GM13977 (cell line): ENCODE measurements at places on chromosomes 16 and 17.
A peak's percentile ranks its signal among the peaks of the same experiment; 100 is the strongest.

DNA sequence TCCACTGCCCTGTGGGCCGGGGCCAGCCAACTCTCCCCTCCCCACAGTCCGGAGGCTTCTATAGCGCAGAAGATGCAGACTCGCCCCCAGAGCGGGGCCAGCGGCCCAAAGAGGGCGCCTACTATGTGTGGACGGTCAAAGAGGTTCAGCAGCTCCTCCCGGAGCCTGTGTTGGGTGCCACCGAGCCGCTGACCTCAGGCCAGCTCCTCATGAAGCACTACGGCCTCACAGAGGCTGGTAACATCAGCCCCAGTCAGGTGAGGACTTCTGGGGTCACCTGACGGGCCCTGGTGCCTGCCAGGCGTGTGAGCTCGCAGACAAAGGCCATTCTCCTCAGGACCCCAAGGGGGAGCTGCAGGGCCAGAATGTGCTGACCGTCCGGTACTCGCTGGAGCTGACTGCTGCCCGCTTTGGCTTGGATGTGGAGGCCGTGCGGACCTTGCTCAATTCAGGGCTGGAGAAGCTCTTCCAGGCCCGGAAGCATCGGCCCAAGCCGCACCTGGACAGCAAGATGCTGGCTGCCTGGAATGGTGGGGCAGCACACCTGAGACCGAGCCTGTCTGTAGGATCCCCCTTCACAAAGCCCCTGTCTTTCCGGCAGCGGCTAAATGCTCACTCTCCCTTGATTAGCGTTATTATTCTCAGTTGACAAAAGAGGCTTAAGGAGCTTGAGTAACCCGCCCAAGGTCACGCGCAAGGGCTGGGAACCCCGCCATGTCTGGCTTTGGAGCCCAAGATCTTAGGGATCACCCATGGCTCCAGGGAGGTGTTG lies 3.9 kb downstream of the SPATA20 start:
- DNase-seq, result no peak

- no peak for DNase-seq
Measured at GRCh38 chr17:80902197-80902962, 89.3 kb upstream of the CHMP6 start.

- DNase-seq, result no peak
Measured at GRCh38 chr17:81817758-81818147, 13.8 kb downstream of the GCGR start.

GRCh38 chr17:64382061-64382583 lies 8.5 kb downstream of the PECAM1 start:
- no peak for DNase-seq

DNA sequence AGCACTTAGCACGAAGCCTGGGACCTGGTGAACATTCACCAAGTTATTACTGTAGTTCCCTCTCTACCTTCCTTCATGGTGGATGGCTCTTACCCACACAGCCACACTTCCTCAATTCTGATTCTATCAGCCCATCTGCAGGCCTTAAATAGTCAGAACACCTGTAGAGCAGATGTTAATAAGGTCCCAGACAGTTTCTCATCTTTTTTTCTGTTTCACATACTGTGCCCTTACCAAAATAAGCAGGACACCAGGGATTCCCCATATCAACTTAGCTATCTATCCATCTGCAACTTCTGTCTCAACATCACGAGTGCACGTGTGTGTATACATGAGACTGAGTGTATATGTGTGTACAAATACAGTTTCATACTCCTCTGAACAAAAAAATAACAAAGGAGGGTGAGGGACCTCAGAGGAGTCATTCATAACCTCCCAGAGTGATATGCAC lies 2.8 kb downstream of the RECQL5 start:
- DNase-seq, result peak; percentile 57

GRCh38 chr16:73544826-73545225 lies 496.9 kb upstream of the ZFHX3 start:
- DNase-seq, result no peak

DNA sequence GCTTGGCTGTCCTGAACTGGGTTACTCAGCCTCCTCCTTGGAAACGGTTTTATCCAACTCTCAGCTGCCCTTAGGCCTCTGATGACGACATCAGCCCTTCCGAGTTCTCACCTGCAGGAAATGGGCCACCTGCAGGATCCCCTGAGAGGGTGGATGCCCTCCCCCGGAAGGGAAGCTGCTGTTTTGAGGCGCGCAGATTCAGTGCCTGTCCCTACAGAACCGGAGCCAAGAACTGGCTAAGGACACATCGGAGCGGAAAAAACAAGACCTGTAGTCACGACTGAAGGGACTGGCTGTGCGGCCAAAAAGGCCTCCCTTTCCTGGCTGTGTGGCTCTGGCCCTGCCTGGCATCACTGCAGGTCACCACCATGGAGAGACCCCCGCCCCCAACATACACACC lies 11.7 kb upstream of the C16orf95 start:
- DNase-seq, result no peak

GRCh38 chr16:68652659-68653058 lies 7.5 kb downstream of the CDH3 start:
- DNase-seq, result no peak

- peak; percentile 78 for DNase-seq
Measured at GRCh38 chr16:81623365-81624102, 155.6 kb upstream of the PLCG2 start.

DNA sequence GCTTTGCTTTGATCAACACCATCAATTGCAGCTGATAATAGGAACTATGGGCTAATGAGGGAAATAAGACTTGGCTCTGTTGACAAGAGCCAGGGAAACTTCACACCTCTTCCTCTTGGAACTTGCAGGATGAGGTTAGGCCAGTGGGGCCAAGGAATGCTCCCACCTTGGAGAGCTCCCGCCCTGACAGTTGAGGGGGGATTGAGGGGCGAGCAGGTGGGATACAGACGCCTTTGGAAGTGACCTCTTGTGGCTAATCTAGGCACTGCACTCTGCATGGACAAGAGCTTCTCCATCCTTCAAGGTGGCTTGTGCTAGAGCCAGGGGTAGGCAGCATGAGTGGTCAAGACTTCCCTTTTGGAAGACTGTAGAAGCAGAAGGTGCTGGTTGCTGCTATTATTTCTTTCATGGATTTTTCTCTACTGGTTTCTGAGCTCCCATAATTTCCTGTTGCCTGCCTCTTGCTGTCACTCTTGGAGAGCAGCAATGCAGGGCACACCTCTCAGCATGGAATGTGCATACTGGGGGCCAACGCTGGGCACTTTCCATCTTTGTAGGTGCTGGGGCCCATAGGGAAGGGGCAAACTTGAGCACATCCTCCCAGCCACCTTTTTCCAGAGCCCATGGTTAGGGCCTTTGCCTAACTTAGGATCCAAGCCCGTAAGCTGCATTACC lies 2.3 kb upstream of the PHF12 start:
- peak; percentile 60 for DNase-seq

- no peak for DNase-seq
Measured at GRCh38 chr16:75080205-75081029, 36.2 kb downstream of the LDHD start.

DNA sequence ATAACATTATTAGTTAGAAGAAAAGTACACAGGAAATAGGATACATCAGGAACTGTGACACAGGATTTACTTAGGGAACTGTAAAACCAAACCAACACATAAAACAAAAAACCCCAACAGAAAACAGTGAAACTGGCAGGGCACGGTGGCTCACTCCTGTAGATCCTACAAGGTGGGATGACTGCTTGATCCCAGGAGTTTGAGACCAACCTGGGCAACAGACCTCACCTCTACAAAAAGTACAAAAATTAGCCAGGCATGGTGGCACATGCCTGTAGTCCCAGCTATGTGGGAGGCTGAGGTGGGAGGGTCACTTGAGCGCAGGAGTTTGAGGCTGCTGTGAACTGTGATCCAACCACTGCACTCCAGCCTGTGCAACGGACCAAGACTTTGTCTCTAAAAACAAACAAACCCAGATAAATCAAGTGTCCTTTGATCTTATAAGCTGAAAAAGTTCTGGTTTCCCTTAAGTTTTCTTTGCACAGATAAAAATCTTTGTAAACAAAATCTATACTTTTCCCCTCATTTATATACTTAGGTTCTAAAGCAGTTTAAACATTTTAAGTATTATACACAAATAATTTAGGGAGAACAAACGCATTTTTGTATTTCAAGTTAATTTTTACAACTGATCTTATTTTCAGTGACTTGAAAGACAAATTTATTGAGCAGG lies 111.5 kb upstream of the TOB1 start:
- DNase-seq, result no peak
